A549 (cell line): ENCODE measurements at places on chromosomes 16 and 17.

- DNase-seq = no peak
These were observed 5.5 kb upstream of the FAM20A start for GRCh38 chr17:68606451-68607307.

DNA sequence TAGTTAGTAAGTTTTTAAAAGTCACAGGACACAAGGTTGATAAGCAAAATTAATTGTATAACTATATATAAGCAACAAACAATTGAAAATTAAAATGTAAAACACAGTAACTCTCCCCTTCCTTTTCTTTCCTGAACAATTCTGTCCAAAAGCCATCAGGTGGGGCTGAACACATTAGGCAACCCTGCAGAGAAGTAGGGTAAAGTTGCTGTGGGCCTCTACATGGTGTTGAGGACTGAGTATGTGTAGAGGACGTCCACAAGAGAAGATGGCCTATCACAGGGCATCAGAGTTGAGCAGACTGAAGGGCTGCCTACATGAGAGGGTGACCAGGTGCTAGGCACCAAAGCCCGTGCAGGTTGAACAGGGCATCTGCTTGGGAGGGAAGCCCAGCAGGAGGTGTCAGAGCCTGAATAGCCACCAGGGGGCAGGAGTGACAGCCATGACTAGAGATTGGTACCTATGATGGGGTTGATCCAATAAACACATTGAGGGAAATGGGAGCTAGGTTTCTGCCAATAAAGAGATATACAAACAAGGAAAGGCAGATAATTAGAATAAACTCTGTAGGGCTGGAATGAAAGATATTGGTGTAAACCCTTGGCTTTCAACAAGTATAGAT, 415.1 kb downstream of the NPIPA8 start:
- DNase-seq = peak; percentile 14

- DNase-seq = no peak
These were observed 489 bp downstream of the ZC3H18 start for GRCh38 chr16:88570691-88571092.

DNA sequence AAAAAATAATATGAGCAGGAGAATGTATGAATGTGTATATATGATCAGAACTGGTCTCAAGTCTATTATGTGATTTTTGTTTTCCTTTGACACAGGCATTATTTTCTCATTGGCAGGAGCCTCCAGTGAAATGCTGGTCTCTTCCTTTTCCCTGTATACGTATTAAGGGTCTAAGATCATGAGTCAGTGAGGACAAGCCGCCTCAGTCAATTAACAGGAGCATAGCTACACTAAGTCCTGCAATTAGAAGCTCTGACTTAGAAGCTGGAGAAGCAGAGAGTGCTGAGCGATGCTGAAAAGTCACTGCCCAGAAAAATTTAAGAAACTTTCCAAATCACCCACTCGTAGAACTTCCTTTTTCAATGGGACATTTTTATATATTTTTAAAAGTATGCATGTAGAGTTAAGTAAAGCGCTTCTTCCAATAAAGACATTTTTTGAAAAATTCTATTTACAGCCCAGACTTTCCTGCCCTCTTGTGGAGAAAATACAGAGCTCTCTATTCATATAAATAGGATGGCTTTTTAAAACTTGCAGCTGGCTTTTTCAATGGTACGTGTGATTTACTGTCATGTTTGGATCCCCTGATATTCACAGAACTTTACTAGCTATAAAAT, 70.2 kb upstream of the PSMD7 start:
- DNase-seq = no peak

GRCh38 chr17:68568581-68568980, 32.6 kb downstream of the FAM20A start:
- DNase-seq = no peak

DNA sequence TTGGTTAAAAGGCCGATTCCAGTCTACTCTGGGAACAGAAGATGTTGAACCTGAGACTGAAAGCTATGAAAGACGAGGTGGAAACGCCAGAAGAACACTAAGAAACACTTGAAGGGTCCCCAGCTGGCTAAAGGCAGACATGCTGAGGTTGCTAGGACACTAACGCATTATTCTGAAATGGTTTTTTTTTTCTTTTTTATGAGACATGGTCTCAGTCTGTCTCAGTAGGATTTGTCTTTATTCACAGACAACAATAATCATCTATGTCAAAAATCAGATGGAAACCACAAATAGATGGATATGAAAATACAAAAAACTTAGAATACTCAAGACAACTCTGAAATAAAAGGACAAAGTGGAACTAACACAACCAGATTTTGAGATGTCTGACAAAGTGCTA, 35.0 kb upstream of the RASD1 start:
- no peak for DNase-seq

DNA sequence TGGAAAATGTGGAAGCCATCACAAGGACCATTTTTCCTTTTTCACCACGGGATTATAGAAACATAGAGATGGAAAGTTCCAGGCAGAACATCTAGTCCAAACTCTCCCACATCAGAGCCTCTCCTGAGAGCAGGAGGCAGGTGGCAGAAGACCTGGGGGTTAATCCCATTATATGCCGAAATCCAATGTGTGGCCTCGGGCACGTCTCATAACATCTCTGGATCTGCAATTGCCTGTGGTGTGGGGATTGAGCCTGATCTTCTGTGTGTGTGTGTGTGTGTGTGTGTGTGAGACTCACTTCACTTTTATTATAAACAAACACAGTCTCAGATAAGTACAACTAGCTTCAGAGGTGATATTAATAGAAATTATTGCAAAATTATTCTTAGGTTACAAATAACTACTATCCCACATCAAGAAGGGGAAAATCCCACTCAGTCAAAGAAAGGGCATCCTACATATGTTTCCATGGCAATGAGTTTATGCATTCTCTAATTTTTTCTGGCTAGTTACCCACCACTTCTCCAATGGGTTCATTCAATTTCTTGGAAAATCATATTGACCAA, 199.1 kb downstream of the FOXL1 start:
- no peak for DNase-seq

- no peak for DNase-seq
These were observed 10.4 kb downstream of the SEC14L1 start for GRCh38 chr17:77151186-77151585.

DNA sequence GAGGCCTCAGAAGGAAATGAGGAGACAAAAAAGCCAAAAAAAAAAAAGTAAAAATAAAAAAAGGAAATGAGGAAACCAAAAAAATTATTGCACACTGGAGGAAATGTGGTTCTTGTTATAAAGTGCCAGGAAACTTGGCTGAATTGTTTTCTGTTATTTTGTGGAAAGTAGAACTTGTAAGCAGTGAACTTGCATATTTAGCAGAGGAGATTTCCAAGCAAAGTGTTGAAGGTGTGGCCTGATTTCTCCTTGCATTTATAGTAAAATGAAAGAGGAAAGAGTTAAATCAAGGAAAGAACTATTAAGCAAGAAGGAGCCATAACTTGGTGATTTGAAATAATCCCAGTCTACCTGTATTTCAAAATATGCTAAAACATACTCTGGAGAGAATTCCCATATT, 34.1 kb upstream of the CPPED1 start:
- DNase-seq = no peak

DNA sequence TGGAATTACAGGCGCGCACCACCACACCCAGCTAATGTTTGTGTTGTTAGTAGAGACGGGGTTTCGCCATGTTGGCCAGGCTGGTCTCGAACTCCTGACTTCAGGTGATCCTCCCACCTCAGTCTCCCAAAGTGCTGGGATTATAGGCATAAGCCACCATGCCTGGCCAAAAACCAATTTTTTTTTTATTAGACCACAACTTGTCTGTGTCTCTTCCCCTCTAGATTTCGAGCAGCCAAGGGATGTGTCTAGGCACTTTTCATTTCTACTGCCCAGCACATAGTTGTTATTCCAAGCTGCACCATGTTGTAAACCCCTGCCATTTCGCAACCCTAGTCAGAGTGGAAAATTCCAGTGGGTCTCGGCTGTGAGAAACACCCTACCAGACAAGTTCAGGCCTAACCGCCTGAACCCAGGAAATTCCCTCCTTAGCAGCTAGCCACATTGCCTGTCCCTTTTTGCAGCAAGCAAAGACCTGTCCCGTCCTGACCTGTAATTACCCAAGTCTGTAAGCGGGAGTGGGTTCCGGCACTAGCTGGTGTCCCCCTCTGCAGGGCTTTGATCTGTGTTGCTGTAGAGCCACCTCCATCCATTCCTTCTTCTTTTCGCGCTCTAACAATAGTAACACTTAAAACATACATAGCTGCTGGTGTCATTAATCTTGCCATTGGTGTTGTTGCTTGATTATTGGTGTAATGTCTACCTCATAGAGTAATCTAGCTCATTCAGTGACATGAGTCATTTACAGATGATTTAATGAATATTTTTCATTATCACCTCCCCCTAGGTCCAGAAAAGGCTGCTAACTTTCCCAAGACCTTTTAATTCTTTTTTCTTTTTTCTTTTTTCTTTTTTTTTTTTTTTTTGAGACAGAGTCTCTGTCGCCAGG, 77.3 kb upstream of the ATF7IP2 start:
- DNase-seq = no peak

GRCh38 chr16:68468842-68469241, 20.5 kb upstream of the SMPD3 start:
- no peak for DNase-seq

DNA sequence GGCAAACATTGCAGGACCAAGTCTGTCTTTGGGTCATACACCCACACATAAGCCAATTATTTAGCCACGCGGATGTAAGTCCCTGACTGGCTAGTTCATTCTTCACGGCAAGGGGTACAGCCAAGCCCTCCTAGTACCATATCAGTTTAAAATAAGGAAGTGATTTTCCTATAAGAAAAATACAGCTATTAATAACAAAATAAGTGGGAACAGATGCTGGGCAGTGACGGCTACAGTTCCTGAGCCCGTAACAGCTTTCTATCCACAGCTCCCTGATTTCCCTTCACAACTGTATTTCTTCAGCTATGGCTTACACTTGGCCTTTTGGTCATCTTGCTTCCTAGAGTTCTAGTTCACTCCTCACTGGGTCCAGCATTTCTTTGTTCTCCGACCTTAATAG, 542.4 kb upstream of the C16orf82 start:
- DNase-seq = no peak

DNA sequence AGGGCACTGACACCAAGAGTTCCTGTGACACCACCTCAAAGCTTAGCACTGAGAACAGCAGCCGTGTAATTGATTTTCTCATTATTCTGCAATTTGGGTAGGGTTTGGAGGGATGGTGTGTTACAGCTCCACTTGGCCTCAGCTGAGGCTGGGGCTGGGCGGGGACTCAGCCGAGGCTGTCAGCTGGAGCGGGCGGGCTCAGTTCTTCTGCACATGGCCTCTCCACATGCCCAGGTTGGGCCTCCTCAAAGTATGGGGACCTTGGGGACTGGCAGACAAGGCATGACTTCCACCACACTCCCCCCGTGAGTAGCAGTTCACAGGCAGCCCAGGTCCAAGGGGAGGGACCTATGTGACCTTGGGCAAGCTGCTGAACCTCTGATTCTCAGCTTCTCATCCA, 171.5 kb downstream of the IRF8 start:
- no peak for DNase-seq
